ENCODE measurements at places on chromosomes 7 and 10.

DNA sequence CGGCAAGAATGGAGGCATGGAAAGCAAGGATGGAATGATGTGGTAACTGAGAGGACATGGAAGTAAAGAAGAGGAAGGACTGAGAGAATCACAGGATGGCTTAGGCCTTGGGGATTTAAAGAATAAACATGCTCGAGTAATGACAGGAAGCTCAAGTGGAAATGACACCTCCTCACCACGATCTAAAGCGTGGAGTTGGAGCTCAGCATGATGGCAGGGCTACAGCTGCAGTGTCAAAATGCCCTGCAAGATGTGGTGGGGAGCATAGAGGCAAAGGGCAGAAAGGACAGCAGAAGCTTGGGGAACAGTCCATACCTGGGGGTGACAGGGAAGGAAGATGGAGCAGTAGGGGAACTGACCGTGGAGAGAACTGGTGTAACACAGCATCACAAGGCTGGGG is 229.5 kb upstream of the PLXNA4 start:
- no peak for DNase-seq

- no peak for DNase-seq
Measured at GRCh38 chr10:62373639-62373994, 552 bp upstream of the ZNF365 start.

DNA sequence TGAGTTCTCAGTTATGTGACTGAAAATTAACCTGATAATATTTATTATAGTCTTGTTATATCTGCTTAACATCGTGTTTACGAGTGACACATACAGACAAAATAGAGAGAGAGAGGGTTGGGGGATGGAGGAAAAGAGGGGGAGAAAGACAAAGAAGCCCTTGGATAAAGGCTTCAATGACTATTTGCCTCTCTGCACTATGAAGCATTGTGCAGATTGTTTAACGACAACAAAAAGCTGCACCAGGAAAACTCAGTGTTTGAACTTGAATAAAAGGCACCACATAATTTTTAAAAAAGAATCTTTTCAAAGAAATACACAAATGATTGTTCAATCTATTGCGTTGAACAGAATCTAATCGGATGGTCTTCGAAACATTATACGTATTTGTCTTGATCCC is 27.8 kb downstream of the MAGI2 start:
- no peak for DNase-seq

DNA sequence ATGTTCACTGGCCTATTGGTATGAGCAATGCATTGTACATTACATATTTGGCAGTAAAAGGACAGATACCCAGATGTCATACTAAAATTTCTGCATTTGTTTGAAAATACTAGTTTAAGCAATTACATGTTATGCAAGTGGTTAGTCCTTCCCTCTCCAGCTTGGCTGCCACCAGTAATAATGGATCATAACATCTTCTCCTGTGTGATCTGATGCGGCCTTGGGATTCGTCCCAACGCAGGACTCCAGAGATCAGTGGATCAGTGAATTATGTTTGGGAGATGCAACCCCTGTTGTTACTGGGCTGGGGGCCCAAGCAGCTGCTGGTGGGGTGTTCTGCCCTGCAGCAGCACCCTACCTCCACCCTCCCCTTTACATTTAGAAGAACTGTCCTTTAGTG is 11.2 kb upstream of the PDK4 start:
- no peak for DNase-seq

All from stimulated activated CD8-positive, alpha-beta memory T cell treated with anti-CD3 and anti-CD28 coated beads, Interleukin-7, amount 100 ng/mL, for 1 hour (primary cell).